ENCODE measurements at places on chromosomes 5 and 9. TPM values are rescaled to one million over a fixed set of nuclear protein-coding genes. Genes with fewer than 3 reads are reported as not detected.

The MAT2B gene
- 50.6 TPM for total RNA-seq

The STPG3 gene
- not detected for total RNA-seq

The OBP2B gene
- not detected for total RNA-seq

The PCDHB12 gene
- 0.02 TPM for total RNA-seq

The FOXD4 gene
- total RNA-seq: 0.58 TPM

The ICE1 gene
- 28.3 TPM for total RNA-seq

The ZNF79 gene
- total RNA-seq: 5.9 TPM

The ARAP3 gene
- 6.0 TPM for total RNA-seq

The PCDHGB3 gene
- total RNA-seq: 0.19 TPM

Measured in A549 treated with DMSO at 1 μM for 4 hours (cell line).